ENCODE measurements at places on chromosomes 4 and X.

- peak; percentile 16 for DNase-seq
Measured at GRCh38 chrX:102599951-102600579, 750 bp downstream of the ARMCX5 start.

GRCh38 chr4:150087006-150087405, 8.8 kb downstream of the DCLK2 start:
- no peak for DNase-seq

DNA sequence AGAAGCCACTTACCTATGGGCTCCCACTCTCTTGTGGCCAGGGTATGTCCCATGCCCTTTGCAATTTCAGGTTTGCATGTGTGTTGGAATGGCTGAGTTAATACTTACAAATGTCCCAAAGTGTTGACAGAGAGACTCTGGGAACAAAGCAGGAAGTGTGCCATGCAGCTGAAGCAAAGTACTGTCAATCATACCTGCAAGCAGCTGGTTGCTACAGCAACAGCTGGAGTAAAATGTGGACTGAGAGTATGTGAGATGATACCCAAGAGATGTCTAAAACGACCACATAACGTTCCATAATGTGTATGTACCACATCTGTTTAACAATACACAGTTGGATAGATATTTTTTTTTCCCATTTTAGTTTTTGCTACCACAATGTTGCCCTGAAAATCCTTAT, 82.8 kb upstream of the CAMK2D start:
- no peak for DNase-seq

DNA sequence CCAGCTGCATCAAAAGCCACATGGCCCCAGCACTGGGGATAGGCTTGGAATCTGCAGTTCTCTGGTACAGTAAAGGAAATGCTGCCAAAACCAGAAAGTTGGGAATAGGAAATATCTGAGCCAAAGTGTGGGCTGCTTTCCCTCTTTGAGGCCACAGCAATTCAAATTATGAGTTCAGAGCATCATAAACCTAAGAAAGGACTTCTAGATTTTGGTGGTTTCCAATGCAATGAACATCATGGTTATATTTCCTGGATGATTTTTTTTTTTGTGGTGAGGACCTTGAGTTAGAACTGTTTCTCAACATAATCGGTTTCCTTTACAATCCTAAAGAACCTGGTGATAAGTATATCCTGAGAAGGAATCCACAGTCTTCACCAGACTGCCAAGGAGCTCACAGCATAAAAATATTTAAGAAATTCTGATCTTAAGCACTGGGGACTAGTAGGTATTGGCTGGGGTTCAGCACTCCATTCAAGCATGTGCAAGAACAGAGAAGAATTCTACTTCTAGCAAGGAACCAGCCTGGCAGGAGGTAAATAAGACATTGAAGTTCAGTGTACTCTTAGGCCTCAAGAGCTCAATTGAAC, 29.8 kb upstream of the ARHGAP24 start:
- DNase-seq, result no peak

GRCh38 chr4:81874661-81875515, 403.2 kb upstream of the RASGEF1B start:
- DNase-seq, result no peak

DNA sequence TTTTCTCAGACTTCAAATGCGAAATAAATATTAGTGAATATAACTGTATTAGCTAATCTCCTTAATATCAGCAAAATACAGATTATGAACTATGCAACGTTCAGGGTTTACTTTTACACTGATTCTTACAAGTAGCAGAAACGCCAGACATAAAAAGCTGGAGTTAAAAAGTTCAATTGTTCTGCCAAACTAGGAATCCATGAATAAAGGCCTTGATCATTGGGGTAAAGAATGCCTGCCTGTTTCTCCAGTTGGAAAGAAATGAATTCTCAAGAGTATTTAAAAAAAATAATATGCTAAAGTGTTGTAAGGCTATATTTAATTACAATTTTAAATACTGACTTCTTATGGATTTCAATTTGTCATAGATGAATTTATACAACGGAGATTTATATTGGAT, 612.2 kb downstream of the DMD start:
- no peak for DNase-seq
